ENCODE measurements at places on chromosomes 1 and 21.

DNA sequence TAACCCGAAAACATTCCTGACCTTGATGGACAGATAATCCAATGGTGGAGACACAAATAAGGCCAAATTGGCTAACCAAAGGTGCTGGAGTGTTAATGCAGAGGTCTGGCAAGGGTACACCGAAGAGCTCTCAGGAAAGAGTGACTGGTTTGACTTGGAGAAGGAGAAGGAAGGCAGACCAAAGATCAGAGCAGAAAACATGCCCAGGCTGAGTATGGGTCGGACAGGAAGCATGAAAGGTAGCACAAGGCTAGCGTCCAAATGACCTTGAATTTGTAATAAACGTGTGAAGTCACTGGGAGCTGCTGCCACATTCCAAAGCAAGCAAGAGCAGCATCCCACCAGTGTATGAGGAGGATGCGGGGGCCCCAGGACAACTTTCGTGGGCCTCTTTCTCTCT is 45.7 kb downstream of the APP start:
- DNase-seq, result no peak

- no peak for DNase-seq
Measured at GRCh38 chr1:41461790-41462679, 22.4 kb downstream of the EDN2 start.

DNA sequence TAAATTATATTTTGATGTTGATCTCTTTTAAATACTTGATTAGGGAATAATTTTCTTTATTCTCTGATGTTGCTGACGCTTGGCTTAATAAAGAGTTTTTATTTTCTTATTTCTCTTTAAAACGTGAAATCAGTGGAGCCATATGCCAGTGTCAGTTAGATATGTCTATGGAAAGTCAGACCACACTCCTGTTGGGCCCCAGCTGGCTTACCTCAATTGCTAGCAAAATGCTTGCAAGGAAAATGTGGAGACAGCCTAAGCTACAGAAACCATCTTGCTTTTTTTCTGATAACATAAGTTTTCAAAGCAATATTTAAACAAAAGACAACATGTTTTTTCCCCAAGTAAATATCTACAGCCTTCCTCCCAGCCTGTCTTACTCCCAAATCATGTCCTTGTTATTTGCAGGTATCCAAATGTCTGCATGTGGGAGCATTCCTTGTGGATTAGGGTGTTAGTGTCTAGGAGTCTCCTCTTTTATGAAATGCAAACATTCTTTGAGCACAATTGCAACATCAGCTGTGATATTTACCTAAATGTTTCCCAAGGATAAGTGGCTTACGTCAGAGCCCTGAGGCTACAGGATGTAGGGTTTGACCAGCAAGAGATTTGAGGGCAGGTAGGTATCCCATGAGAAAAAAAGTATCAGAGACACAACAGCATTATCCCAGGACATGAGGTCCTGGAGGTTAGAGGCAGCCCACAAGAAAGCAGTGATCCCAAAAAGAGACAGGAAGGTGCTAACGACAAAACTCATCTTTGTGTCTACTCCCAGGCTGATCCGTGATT is 117.2 kb upstream of the KCNJ15 start:
- no peak for DNase-seq

DNA sequence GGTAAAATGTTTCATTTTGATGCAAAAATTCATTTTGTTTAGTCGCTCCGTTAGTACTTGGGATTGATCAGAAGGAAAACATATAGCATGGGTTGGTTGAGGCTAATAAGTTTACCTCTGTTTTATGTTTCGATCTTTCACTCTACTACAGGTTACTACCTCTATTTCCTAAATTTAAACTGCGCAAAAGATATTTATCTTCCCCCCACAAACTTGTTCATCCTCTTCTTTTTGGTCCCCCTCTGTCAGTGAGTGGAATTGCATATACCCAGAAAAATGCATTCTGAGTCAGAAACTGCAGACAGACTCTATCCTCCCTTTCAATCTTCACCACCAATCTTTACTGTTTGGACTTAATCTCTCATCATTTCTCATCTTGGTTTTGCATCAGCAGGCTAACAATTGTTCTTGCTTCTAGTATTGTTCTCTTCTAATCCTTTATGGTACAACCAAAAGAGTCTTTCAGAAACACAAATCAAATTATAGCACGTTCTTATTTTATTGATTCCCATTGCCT is 316.0 kb upstream of the ADGRL4 start:
- no peak for DNase-seq

DNA sequence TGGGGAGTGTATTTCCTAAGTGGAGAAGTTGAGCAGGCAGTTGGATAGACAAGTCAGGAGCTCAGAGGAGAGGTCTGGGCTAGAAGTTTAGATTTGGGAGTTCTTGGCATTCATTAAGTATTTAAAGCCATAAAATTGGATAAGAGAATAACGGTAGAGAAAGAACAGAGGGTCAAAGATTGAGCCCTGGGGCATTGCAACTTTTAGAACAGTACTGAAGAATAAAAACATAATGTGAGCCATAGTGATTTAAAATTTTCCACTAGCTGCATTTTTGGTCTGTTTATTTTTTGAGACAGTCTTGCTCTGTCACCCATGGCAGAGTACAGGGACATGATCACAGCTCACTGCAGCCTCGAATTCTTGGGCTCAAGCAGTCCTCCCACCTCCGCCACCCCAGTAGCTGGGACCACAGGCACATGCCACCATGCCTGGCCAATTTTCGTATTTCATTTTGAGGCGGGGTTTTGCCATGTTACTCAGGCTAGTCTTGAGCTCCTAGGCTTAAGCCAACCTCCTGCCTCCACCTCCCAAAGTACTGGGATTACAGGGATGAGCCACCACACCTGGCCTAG is 85.9 kb upstream of the SOX13 start:
- DNase-seq, result no peak

- no peak for DNase-seq
Measured at GRCh38 chr21:36010801-36011200, 49.5 kb downstream of the SETD4 start.

Data from hippocampal formation (tissue), 2 donors.